Choroid plexus epithelial cell (primary cell): ENCODE measurements at places on chromosomes 11 and 22.

- DNase-seq: no peak
These were observed 30.5 kb upstream of the BLID start for GRCh38 chr11:122146475-122146874.

DNA sequence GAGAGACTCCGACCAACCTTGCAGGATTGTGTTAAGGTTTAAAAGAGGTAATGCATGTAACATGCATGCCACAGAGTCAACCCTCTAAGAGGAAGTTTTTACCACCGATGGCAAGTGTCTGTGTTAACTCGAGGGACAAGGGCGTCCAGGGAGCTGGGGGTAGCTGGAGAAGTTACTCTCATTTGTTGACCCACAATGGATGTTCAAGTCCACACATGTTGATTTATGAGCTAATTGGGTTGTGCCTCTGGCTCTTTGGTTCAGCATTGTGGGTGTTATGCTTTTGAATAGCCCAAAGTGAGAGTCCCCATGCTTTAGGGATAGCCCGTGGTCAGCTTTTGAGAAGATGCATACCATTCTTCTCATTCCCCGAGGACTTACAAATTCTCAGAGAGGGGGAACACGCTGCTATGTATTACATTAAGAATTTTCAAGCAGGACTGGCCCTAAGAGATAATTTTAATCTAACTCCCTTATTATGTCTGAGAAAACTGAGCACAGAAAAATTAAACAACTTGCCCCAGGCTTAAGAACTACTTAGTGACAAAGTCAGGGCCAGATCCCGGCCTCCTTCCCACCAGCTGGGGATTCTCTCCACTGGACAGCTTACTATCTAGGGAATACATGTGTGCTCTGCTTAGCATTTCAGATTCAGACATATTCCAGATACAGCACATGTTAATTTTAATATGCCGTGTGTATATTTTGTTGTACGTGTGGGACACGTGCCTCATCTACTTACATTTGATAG, 5.2 kb upstream of the PLET1 start:
- no peak for DNase-seq

GRCh38 chr11:61690706-61691379, 10.7 kb downstream of the DAGLA start:
- no peak for DNase-seq

GRCh38 chr11:116857316-116857715, 19.9 kb upstream of the APOA1 start:
- peak; percentile 7 for DNase-seq

DNA sequence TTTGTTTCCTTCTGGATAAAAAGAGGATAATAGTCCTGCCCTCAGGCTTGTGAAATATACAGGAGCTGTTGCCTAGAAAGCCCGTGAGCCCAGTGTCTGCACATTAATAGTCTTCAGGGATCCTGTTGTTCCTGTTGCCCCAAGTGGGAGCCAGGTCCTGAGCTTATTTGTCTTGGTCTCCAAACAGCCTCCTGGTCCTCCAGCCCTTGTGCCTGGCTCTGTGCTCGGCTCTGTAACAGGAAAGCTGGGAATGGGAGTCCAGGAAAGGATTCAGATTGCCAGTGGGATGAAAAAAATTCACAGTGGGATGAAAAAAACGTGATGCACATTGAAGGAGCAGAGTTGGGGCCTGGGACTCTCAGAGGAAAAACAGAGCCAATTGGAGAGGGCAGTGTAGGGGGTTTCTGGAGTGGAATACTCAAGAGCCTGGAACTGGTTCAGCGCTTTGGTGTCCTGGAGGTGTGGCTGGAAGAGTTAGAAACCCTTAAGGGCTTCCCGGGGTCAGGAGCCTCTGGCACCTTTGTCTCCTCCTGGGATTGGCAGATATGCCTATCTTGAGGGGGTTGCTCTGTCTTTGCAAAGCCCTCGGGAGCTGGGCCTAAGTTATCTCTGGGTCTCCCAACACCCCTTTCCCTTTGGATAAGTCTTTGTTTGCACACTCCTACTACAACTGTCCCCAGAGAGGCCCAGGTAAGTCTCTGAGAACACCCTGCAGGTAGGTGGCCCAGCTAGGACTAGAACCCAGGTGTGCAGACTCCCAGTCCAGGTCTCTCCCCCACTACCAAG, 2.3 kb upstream of the INPPL1 start:
- DNase-seq: no peak

DNA sequence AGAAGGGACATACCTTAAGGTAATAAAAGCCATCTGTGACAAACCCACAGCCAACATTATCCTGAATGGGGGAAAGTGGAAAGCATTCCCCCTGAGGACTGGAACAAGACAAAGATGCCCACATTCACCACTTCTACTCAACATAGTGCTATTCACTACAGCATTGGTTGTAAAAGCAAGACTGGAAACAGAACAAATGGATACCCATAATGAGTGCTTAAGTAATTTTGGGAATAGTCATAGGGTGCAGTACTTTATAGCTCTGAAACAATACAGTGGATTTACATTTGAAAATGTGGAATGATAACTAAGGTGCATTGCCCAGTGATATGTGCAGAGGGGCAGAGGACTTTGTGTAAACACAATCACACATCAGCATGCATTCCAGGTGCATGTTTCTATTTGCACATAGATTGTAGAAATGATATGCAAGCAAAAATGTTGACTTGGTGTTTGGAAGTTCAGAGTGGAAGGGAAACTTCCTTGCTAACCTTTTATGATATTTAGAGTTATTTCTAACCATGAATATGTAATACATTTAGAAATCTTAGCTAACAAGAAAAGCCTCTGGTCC, 112.3 kb downstream of the IGLL1 start:
- no peak for DNase-seq

DNA sequence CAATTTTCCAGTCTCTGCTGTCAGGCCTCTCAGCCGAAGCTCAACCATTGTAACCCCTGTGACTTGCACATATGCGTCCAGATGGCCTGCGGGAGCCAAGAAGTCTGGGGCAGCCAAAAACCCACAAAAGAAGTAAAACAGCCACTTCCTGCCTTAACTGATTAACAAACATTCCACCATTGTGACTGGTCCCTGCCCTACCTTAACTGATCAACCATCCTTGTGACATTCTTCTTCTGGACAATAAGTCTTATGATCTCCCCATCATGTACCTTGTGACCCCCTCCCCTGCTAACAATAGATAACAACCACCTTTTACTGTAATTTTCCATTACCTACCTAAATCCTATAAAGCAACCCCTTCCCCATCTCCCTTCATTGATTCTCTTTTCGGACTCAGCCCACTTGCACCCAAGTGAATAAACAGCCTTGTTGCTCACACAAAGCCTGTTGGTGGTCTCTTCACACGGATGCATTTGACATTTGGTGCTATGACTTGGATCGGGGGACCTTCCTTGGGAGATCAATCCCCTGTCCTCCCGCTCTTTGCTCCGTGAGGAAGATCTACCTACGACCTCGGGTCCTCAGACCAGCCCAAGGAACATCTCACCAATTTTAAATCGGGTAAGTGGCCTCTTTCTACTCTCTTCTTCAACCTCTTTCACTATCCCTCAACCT, 1.3 kb upstream of the NDUFC2 start:
- peak; percentile 47 for DNase-seq

GRCh38 chr11:47192111-47192510, 5.9 kb upstream of the PACSIN3 start:
- DNase-seq: peak; percentile 8

GRCh38 chr22:25404928-25405816, 159.3 kb upstream of the GRK3 start:
- peak; percentile 62 for DNase-seq

DNA sequence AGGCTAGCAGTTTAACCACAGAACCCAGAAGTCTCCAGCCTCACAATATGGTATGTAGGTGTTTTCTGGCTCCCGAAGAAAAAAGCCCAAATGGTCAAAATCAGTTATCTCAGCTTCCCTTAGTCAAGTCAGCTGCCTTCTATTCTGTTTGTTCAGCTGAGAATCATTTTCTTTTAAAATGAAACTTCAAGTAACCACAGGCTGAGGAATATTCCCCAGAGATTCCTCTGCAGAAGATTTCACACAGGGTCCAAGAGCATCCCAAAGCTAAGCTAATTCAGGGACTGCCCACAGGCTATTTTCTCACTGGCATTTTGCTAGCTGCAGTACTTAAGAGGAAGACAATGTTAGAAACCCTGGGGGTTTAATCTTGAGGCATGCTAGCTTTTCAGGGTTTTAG, 977.0 kb upstream of the CHORDC1 start:
- DNase-seq: peak; percentile 84

GRCh38 chr11:132453406-132453805, 1078.9 kb downstream of the OPCML start:
- no peak for DNase-seq

DNA sequence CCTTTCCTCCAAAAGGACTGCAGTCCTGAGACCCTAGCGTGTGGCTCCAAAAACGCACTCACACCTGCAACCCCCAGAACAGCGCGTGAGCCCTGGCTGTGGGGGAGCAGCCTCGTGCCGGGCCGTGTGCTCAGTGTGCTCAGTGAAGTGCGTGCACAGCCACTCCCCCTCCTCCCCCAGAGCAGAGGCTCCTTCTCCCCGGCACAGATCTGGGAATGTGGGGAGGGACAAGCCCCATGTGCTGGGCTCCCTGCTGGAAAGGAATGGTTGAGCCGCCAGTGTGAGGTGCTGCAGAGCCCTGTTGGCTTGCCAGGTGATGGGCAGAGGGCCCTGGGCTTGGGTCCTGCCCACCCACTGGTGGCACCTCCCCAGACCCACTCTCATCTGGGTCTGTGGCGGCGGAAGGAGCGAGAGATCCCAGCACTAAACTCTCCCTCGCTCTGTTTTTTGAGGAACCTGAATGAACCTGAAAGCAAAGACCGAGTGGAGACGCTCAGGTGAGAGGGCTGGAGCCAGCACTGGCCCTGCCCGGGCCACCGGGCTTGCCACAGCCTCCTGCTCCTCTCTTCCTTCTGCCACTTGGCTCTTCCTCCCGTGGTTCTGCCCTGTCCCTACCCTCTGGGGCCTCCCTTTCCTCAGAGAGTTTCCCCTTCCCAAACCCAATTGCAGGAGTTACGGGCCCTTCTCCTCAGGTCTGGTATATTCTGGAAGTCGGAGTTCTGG, 9.0 kb downstream of the RCOR2 start:
- no peak for DNase-seq

DNA sequence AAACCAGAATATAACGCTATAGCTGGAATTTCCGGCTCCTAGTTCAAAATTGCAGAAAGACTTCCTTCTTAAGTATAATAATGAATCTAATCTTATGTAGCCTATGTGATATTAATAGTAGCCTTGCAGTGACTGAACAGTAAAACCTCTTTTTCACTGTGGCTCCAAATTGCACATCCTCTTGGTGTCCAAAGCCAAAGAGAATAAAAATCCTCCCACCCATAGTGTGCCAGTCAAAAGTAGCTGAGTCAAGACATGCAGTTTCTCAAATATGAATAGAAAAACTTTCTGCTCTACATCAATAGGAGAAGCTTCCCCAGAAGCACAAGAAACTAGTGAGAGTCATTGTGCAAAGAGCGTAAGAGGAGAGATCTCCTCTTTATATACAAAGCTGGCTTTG, 76.0 kb upstream of the PICALM start:
- DNase-seq: no peak

- DNase-seq: no peak
These were observed 6.1 kb downstream of the INS start for GRCh38 chr11:2154889-2155288.

DNA sequence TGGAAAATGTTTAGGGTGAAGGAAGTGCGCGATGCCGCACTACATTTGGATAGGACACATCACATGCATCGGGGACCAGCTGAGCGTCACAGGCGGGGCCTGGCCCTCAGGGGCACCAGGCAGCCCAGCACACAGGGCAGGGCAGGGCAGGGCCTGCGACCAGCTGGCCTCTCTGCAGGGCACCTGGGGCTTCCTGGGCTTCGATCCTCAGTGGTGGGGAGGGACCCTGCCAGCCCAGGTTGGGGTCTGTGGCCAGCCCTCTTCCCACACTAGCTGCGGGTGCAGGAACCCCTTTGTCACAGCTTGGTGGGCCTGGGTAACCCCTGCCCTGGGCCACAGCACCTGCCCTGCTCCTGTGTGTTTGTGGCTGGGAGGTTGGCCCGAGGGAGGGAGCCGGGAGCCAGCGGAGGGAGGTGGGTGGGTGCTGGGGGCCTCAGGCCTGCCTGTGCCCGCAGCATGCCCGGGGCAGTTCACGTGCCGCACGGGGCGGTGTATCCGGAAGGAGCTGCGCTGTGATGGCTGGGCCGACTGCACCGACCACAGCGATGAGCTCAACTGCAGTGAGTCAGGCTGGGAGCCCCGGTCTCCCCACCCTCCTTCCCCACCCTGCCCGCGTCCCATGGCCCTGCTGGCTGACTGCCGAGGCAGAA, 37.9 kb downstream of the ST14 start:
- no peak for DNase-seq

GRCh38 chr11:71252269-71252769, at the start of gene SHANK2:
SHANK2 (minus strand) TSS chr11:71252577; CDS start chr11:71147326, 105,251 bp downstream.
- no peak for DNase-seq

GRCh38 chr11:91459840-91460239, 764.8 kb upstream of the FAT3 start:
- DNase-seq: no peak

GRCh38 chr11:119206511-119207414, 624 bp downstream of the CBL start:
- peak; percentile 34 for DNase-seq

GRCh38 chr22:38310518-38311322, 6.5 kb downstream of the CSNK1E start:
- DNase-seq: no peak

DNA sequence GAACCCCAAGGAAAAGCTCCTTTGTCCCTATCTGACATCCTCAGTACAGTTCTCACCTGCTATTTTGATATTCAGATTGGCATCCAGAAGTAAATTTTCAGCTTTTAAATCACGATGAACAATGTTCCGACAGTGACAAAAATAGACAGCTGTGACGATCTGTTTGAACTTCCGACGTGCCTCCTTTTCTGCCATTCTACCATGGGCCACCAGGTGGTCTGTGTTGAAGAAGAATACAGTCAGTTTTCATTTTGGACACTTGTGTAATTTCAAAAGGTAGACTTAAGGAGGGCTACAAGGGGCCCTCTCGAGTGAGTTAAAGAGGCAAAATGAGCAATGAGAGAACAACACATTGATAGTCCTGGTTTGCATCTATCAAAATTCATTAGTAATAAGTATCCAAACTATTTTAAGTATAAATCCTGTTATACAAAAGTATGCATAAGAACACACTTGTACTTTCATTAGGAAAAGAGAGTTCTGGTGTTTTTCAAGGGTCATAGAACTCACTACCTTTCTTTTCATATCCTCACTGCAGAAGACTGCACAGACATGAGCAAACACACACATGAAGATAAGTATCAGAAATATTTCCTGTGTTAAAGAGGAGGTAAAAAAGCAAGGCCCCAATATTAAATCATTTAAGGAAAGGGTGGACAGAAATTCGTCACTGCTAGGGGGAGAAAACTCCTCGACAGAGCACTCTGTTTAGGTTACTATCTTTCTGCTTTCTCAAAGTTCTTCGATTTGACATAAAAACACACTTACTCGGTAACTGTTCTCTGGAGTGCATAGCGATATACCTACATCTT, 89.9 kb upstream of the APOA1 start:
- DNase-seq: peak; percentile 11

- peak; percentile 12 for DNase-seq
These were observed 382.7 kb downstream of the METTL15 start for GRCh38 chr11:28490773-28491382.
